Skin of body (tissue), 3 donors: ENCODE measurements at places on chromosomes 7 and 10.

- DNase-seq = peak; percentile 57
Observed at GRCh38 chr7:137953043-137953664, 48.7 kb downstream of the CREB3L2 start.

DNA sequence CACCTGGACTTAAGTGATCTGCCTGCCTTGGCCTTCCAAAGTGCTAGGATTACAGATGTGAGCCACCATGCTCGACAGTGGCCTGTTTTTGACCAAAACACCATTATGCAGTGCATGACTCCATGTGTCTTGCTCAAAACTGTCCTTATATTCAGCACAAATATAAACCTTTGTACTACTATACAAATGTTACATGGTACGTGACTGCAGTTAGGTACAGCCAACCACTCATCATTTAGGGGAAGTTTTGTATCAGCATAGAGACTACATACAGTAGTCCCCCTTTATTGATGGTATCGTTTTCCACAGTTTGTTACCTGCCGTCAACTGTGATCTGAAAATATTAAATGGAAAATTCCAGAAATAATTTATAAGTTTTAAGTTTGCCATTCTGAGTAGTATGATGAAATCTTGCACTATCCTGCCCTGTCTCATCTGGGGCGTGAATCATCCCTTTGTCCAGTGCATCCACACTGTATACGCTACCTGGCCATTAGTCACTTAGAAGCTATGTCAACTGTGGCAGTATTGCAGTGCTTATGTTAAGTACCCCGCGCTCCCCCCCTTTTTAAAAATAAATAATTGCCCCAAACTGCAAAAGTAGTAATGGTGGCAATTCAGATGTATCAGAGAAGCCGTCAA, 23.3 kb upstream of the ZNF282 start:
- DNase-seq = no peak

DNA sequence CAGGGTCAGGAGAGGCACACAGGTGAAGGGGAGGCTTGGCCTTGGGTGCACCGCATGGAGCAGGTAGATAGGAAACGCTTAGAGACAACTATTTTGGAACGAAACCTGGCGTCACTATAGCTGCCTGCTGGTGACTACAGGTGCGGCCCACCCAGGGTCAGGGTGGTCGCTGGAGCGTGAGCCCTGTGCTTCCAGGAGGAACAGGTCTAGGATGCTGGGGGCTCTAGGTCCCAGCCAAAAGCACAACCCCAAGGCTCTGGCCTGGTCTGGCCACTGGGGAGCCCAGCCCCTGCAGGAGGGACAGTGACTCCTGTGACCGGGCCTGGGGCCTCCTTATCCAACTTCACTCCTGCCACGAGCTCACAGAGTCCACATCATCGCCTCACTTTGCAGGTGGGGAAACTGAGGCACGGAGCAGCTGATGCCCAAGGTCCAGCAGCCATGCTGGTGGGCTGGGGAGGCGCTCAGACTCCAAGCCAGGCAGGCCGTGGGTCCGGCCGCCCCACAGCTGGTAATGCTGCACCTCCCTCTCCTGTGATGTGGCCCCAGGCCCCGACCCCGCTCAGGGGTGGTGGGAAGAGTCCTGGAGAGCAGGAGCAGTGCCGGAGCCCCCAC, 9.0 kb downstream of the LFNG start:
- no peak for DNase-seq

GRCh38 chr10:117318909-117319308, 56.3 kb downstream of the PDZD8 start:
- no peak for DNase-seq

DNA sequence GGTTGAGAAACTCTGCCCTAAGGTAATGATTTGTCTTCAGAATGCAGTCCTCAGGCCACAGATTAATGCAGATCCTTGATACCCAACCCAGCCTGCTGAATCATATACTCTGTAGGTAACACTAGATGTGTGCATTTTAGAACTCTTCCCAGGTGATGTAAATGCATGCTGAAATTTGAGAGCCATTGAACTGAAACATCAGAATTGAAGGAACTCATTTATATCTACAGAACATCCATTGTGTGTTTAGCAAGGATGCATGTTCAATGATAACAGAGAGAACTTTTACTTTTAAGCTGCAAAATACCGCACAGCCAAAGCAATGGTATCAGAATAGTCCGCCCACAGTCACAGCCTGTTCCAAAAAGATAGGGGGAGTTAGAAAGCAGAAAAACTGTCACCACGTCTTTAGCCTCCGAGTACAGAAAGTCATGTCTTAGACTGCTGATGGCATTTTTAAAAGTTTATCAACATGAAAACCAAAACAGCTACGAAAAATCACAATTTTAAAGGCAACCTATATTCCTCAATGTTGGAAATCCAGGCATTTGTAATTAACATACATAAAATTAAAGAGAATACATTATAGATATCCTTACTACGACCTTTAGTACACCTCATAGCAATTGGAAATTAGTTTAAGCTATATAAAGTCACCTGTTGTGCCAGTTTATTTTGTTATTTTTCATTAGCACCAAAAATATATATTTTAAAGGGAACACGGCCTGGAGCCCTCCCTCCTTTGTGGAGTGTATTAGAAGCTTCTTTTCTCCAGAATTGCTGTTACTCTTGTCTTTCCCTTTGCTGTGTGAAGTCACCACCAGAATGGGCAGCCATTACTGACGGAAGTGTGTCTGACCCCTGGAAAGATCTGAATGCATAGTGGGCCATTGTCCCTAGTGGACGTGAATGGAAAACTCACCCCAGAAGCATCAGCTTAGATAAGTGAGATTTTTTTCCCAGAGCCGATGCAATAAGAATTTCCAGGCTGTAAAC, 65.8 kb upstream of the PRKAR2B start:
- no peak for DNase-seq

GRCh38 chr7:51027935-51028830, 245.5 kb upstream of the GRB10 start:
- no peak for DNase-seq

DNA sequence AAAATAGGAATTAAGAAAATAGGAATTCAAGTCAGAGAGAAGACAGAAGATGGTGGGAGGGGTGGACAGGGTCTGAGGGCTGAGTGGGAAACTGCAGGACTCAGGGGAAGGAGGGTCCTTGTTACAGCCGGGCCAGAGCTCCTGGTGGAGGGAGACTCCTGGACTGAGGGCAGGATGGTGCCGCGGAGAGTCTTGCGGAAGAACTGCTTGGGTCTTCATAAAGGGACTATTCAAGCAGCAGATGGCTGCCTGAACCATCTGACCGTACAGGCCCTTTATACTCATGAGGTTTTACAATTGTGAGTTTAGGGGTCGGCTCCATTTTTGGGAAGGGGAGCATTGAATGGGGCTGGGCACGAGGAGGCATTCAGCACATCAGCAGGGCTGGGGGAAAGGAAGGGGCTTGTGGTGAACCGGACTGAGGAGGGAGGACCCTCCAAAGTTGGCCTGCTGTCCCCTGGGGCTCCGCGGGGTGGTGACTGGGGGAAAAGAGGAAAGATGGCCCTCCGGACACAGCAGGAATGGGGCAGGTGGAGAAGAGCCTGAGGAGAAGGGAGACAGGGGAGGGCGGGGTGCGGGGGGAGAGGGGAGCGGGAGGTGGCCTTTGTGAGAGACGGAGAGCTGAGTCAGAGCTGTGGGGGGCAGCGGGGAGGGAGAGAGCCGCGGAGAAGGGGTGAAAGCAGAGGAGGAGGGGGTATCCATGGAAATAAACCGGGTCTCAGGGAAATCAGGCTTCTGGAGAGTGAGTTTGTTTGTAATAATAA, 1.5 kb downstream of the FAM131B start:
- DNase-seq = no peak

DNA sequence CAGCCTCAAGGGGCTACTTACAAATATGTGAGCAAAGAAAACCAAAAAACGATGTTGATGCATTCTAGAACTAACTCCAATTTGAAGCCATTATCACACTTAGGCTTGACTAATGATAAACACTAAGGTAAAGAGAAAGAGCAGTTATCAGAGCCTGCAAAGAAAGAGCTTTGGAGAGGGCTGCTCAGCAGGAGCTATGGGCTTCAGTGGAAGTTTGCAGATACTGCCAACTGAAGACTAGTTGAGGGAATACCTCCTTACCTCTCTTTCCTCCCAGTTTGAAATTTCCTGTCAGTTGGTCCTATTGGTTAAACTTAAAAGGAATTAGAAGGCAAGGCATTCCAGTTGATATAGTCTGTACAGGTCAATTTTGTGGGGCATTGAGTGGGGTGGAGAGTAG, 498.1 kb upstream of the POT1 start:
- no peak for DNase-seq

- DNase-seq = no peak
Observed at GRCh38 chr10:129191797-129192196, 275.2 kb upstream of the MGMT start.

- peak; percentile 73 for DNase-seq
Observed at GRCh38 chr7:44257618-44258422, 57.0 kb downstream of the YKT6 start.

GRCh38 chr7:158556721-158557440, 30.7 kb downstream of the PTPRN2 start:
- no peak for DNase-seq

GRCh38 chr7:20385126-20385525, 54.4 kb downstream of the ITGB8 start:
- peak; percentile 21 for DNase-seq

- no peak for DNase-seq
Observed at GRCh38 chr10:114519306-114519669, 115.0 kb upstream of the AFAP1L2 start.
